ENCODE measurements at places on chromosomes 12 and 14. TPM values are rescaled to one million over a fixed set of nuclear protein-coding genes. Genes with fewer than 3 reads are reported as not detected.

GRCh38 chr14:80491131-80491530 is 279.8 kb upstream of the DIO2 start:
- no peak for DNase-seq

DNA sequence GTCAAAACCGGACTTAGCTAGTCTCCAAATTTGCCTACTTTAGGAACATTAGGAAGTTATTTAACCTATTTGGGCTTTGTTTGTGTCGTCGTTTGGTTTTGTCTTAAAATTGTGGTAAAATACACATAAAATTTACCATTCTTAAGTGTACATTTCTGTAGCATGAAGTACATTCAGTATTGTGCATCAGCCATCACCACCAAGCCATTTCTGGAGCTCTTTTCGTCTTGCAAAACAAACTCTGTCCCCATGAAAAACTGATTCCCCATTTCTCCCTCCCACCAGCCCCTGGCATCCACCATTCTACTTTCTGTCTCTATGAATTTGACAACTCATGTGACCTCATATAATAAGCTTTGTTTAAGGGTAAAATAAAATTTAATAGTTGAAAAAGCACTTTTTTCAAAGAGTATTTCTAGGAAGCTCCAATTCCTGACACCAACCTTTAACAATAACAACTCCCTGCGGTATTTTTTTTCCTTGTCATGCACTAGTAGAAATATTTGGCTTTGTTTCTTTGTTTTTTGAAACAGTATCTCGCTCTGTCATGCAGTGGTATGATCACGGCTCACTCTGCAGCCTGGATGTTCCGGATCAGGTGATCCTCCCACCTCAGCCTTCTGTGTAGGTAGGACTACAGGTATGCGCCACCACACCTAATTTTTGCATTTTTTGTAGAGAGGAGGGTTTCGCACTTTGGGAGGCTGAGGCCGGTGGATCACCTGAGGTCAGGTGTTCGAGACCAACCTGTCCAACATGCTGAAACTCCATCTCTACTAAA is 3.6 kb upstream of the UBC start:
- DNase-seq = no peak

DNA sequence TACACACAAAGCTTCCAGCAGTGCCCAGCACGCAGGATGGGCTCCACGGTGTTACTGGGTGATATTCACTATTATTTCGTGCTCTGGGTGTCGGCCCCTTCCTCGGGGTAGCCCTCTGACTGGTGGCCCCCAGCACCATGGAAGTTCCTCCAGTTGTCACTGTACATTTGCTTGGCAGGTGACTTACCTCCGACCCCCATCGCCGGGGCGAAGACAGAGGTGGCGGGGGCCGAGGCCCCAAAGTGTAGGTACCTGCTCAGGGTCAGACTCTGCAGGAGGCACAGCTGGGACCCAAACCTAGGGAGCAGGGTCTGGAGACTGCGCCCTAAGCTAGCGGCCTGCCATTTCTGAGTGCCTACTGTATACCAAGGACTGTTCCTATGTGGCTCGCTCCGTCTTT is 98.9 kb downstream of the RFLNA start:
- DNase-seq = no peak

GRCh38 chr12:8080120-8080519 is 2.0 kb upstream of the NECAP1 start:
- no peak for DNase-seq

DNA sequence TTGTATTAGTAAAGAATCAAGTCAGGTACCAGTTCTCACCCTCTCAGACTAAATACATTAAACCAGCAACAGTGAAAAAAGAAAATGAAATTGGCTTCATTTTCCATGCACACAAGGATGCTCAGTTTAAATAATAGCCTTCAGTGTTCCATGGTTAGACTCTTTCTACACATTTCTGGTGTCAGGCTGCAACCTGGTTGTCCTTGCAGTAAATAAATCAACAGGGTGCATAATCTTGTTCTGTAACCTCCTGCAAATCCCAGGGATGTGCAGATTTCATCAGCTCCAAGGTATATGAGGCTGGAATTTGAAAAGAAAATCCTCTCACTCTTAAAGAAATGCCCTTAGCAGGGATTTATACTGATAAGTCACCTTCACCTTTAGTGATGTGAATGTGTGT is 46.7 kb upstream of the BTG1 start:
- DNase-seq = no peak

- DNase-seq = no peak
Measured at GRCh38 chr12:77231501-77231918, 166.1 kb upstream of the E2F7 start.

DNA sequence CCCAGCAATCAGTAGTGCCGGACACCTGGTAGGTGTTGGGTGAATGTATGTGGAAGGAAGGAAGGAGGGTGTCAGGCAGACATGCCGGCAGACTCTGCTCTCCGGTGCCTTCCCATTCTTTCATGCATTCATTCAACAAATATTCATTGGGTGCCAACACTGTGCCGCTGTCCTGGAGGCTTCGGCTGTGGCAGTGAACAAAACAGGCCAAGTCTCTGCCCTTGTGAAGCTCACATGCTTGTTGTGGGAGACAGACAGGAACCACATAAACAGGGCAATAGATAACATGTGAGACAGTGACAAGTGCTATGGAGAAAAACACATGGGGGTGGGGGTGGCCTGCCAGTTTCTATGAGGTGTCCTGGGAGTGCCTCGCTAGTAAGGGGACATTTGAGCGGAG is 56.5 kb upstream of the ATF1 start:
- no peak for DNase-seq

GRCh38 chr12:127293507-127294310 is 973.3 kb upstream of the TMEM132C start:
- peak; percentile 62 for DNase-seq

GRCh38 chr12:93221841-93222240 is 155.9 kb upstream of the NUDT4 start:
- DNase-seq = no peak

- DNase-seq = no peak
Measured at GRCh38 chr14:36214476-36215216, 38.1 kb upstream of the PTCSC3 start.

- no peak for DNase-seq
Measured at GRCh38 chr14:69887740-69888657, 8.8 kb downstream of the SMOC1 start.

- DNase-seq = no peak
Measured at GRCh38 chr12:22234561-22234960, 99.9 kb downstream of the ST8SIA1 start.

Gene TMEM52B
- not detected for total RNA-seq

Gene SMCO3
- not detected for total RNA-seq

Gene LGR5
- not detected for total RNA-seq

All from activated naive CD8-positive, alpha-beta T cell treated with anti-CD3 and anti-CD28 coated beads, Interleukin-2, amount 10 ng/mL, durations not matched to agents 7 days and 5 days (primary cell).